Inflammatory macrophage treated with lipopolysaccharide for 1 hour (primary cell): ENCODE measurements at places on chromosomes 3 and 15.

- no peak for DNase-seq
Observed at GRCh38 chr3:123141276-123141675, 60.5 kb upstream of the SEC22A start.

- no peak for DNase-seq
Observed at GRCh38 chr3:182913889-182914288, 66.4 kb downstream of the DCUN1D1 start.

- DNase-seq, result no peak
Observed at GRCh38 chr3:56351537-56351936, 116.7 kb downstream of the ERC2 start.

DNA sequence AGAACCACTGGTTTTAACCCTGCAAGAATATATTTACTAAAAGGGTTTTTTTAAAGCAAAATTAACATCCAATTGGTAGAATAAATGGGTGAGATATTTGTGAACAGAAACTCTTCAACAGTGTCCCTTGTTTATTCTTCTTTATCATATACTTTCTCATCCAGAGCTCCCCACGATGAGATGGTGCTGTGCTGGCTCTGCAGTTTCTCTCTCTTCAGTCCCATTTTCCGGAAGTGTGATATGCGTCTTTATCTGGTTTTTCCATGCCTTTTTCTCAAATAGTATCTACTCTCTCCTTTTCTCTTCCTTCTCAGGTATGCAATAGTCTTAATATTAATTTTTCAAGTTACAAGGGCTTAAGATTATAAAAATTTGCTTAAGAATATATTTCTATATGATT, 1.5 kb downstream of the EAF2 start:
- no peak for DNase-seq

DNA sequence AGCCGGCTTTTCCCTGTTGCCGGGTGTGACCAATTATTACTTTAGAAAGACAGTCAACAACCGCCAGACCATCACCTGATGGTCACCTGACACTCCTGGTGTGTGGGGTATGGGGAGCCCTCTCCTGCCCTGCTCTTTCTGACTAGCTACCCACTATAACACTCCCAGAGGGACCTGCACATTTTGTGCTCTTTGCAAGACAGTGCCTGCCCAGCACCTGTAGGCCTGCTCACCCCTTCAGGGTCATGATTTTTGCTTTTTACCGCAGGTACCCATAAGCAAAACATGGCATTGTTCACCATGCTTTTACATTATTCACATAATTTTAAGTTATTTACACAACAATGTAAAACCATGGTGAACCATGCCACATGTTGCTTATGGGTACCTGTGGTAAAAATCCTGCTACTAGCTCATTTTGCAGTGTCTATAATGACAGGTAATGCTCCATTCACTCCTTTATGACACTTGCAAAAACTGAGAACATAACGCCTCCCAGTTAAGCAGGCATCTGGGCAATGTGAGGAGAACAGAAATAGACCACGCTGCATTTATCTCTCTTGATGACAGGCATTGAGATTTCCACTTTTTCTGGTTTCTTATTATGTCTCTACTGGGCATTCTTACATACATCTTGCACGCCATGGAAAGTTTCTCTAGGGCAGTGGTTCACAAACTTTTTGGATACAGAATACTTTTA, 9.9 kb downstream of the CCRL2 start:
- no peak for DNase-seq

DNA sequence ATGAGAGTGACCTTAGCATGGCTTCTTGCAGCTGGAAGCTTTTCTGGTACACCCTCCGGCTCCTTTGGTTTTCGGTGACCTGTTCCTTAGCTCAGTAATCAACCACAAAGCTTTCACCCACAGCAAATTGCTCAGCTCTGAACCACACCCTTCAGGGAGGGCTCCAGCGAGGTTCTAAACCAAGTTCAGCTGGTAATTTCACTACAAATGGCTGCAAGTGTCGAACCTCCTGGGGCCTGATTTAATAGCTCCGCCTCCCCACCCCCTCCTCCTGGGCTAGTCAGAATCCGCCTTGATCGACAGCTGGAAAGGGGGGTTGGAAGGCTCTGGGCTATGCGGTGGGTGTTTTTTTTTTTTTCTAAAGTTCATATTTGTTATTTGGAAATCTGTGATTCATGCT, 150.9 kb upstream of the MCTP2 start:
- no peak for DNase-seq

- DNase-seq, result no peak
Observed at GRCh38 chr3:122488262-122488973, 26.3 kb downstream of the KPNA1 start.

- peak; percentile 91 for DNase-seq
Observed at GRCh38 chr3:127775398-127776109, 46.8 kb downstream of the MGLL start.

- DNase-seq, result no peak
Observed at GRCh38 chr3:11629716-11630115, 14.0 kb downstream of the VGLL4 start.

- no peak for DNase-seq
Observed at GRCh38 chr3:16148783-16149182, 25.7 kb upstream of the GALNT15 start.

- peak; percentile 92 for DNase-seq
Observed at GRCh38 chr3:194577986-194578905, 55.0 kb downstream of the TMEM44 start.

DNA sequence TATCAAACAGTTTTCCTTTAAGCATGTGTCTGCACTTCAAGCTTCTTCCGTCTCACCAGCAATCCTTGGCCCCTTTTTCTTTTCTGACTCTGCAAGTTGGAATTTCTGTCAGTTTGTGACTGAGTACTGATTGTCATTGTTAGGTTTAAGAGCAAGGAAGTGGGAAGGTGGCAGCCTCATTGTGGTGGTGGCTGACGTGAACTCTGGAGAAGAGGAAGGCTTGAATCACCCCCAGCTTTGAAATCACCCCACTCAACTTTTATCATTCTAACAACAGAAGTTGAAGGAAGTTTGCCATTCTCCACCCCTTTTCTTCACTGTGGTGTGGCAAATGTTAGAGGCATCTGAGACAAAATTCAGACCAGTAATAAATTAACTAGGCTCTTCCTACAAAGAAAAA, 231.6 kb upstream of the AGTR1 start:
- no peak for DNase-seq

DNA sequence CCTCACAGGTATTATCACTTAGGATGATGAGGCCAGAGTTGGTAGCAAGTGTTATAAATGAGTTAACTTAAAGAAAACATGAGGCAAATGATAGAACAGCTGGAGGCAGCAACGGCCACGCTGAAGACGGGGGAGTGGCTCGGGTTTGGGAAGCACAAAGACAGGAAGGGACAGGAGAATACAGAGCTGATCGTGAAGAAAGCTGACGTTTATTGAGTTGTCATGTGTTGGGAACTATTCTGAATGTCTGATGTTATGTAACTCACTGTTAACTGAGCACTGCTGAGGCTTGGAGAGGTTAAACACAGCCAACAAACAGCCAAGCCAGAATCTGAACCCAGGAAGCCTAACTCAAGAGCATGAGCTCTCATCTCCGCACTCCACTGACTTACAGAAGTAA, 42.3 kb downstream of the FGD5 start:
- no peak for DNase-seq

GRCh38 chr3:107654218-107654617, 131.5 kb downstream of the BBX start:
- DNase-seq, result no peak

DNA sequence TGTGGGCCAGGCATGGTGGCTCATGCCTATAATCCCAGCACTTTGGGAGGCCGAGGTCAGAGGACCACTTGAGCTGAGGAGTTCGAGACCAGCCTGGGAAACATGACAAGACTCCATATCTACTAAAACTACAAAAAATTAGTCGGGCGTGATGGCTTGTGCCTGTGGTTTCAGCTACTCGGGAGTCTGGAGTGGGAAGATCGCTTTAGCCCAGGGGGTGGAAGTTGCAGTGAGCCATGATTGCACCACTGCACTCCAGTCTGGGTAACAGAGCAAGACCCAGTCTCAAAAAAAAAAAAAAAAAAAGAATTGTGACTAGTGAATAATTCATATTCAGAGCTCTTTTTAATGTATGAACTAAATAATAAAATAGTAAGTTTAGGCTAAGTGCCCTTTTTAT, 87.8 kb upstream of the TSEN2 start:
- peak; percentile 53 for DNase-seq

DNA sequence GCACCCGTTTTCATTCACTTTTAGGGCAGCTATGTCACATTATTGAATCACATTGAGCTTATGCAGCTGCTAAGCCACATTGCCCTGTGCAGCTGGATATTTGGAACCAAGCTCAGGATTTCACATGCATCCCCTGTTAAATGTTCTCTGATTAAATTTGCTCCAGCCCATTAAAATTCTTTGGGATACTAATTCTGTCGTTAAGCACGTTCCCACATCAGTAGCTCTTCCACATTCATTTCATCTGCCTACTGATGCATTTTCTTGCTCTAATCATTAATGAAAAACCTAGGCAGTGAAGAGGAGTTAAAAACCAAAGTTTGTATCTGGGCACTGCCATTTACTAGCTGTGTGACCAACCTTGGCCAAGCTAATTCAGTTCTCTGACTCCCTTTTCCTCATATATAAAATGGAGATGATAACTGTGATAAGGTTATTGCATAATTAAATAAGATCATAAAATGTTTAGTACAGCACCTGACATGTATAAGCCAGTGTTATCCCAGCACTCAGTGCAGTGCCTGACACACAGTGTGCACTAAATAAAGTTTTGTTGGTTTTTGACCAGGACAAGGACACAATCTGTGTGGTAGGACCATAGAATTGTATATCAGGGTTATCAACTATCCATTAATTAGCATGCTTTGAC, 222.2 kb upstream of the ATP11B start:
- DNase-seq, result no peak

DNA sequence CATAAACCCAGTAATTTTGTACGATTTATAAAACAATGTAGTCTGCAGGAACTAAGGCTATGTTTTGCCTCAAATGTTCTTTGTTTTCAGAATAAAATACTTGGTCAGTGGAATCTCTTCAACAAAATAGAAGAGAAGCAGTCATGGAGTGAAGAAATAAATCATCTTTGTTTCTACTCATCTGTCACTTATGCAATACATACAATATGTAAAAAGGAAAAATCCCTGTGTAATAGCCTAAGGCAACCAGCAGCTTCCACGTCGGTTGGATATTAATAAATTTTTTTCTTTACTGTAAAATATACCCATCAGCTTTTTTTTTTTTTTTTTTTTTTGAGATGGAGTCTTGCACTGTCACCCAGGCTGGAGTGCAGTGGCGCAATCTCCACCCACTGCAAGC, 5.2 kb upstream of the WDR5B start:
- DNase-seq, result peak; percentile 38

DNA sequence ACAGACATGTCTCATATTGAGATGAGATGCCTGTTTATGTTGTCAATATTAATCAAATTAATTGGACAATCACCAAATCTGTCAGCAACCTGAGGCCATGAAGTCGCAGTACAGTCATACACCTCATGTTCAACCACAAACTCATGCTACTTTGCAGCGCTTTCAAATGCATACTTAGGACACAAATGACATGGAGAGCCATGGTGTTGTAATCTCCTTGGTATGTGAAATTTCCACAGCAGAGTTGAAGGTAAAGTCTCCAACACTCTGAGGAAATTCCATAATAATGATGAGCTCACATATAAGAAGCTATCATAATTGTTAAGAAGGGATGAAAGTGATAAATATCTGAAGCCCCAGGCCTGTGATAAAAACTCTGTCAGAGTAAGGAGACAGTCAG, 873.9 kb downstream of the MCTP2 start:
- DNase-seq, result no peak

GRCh38 chr15:39878406-39878785, 41.7 kb downstream of the GPR176 start:
- no peak for DNase-seq

GRCh38 chr3:51967384-51968169, at the start of gene PCBP4:
Gene PCBP4 (minus strand): TSS chr3:51967454. CDS start chr3:51961240, 6,214 bp downstream.
- no peak for DNase-seq

GRCh38 chr15:48717458-48717857, 71.9 kb upstream of the FBN1 start:
- no peak for DNase-seq

DNA sequence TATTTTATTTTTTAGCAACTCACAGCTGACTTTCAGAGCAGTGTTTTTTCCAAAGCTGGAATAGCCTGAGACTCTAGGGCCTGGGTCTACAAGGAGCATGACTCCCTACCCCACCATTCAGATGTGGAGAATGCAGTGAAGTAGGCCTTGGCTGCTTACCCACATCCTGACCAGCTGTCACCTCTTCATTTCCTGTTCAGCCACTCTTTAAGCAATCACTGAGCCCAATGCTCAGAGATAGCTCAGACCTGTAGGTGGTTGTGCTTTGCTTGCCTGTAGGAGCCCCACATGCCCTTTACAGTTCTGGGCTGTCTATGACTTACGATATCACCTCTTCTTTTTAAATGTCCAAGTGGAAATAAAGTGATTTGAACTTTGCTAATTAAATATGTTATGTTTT, 148.1 kb downstream of the NEK11 start:
- no peak for DNase-seq

- DNase-seq, result no peak
Observed at GRCh38 chr3:108620250-108620649, 30.7 kb downstream of the DZIP3 start.

DNA sequence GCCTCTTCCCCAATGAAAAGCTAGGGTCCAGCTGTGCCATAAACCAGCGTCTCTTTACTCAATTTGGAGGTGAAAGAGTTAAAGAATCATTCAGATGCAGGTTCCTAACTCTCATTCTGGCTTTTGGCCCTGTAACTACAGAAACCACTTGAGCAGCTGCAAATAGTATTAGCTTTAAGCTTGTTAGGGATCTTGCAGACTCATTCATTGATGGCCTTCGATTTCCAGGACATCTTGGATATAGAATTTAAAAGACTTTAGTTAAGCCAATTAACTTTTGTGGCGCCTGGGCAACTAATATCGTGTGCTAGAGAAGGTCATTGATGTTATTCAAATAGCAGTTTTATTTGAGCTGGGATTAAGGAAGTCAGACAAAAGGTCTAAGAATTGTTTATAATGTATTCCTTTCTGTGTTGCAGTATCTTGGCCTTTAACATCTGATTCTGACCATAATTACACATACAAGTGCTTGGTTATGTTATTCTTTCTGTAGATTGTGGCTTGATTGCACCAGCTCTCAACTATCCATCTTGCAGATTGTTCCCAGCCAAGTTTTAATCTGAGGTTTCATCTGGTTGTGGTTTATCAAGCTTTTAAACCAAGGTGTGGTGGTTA, 185.3 kb downstream of the CACNA2D3 start:
- DNase-seq, result no peak

- DNase-seq, result no peak
Observed at GRCh38 chr15:82566690-82567089, 26.4 kb upstream of the RPS17 start.

DNA sequence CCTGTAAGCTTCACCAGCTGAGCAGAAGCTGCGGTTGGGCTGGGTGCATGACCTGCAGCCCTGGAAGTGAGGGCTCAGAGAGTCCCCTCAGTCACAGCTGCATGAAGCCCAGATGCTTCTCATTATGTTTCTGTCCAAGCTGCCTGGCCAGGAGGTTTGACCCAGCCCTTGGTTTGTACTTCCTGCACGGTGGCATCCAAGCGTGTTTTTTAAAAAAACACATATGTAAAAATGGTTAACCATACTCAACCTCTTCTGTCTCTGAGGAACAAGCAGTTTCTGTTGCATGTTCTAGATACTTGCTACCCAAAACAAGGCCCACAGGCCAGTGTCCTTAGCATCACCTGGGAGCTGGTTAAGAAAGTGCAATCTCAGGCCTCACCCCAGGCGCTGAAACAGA, 76.0 kb upstream of the ATP10A start:
- DNase-seq, result no peak

GRCh38 chr3:27628026-27628750, 93.9 kb downstream of the EOMES start:
- DNase-seq, result peak; percentile 21

- peak; percentile 24 for DNase-seq
Observed at GRCh38 chr3:137970914-137971831, 38.8 kb upstream of the CLDN18 start.

GRCh38 chr15:91946581-91947292, 93.2 kb downstream of the SLCO3A1 start:
- peak; percentile 76 for DNase-seq
